DMS79 (cell line): ENCODE measurements at places on chromosomes 16 and 17.

GRCh38 chr16:23826528-23827045 lies 9.2 kb upstream of the PRKCB start:
- DNase-seq, result no peak

DNA sequence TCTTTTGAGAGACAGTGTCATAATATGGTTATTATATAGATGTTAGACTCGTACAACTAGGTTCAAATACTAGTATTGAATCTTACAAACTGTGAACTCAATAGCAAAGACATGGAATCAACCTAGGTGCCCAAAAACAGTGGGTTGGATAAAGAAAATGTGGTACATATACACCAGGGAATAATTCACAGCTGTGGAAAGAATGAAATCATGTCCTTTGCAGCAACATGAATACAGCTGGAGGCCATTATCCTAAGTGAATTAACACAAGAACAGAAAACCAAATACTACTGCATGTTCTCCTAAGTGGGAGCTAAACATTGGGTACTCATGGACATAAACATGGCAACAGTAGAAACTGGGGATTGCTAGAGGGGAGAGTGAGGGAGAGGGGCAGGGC lies 8.1 kb downstream of the PHKB start:
- DNase-seq, result no peak

GRCh38 chr17:16433514-16433913 lies 18.1 kb downstream of the TRPV2 start:
- no peak for DNase-seq

DNA sequence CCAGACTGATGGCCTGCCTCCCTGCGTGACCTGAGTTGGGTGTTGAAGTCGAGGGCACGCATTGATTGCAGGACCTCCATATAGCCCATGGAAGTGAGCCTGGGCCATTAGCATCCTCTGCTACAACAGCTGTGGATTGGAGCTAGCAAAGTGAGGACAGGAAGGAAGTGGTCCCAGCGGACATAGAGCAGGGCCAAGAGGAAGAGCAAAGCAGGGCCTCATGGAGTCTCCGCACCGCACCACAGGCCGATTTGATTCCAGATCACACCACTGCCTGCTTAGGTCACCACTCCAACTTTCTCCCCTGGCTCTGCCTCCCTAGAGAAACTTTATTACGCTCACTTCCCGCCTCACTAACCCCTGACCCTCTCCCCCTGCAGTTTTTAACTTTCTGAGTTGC lies 10.7 kb upstream of the UBTF start:
- no peak for DNase-seq

- DNase-seq, result no peak
Measured at GRCh38 chr16:79089735-79090284, 510.7 kb downstream of the MAF start.

DNA sequence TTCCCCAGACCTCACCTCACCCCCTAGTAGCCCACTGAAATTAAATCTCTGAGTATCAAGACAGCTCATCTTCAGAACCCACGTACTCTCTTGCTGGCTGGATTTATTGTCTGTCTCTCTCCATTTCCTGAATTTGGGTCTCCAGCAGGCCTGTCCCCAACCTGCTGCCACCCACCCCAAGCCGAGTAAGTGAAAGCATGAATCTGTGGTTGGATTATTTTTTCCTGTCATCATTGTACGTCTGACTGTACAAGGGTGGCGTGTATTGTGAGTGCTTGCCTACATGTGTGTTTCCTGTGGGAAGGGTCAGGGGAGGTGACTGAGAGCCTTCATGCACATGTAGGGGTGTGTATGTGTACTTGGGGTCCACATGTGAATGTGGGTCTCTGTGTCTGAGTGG lies 5.4 kb downstream of the TNP2 start:
- DNase-seq, result no peak

DNA sequence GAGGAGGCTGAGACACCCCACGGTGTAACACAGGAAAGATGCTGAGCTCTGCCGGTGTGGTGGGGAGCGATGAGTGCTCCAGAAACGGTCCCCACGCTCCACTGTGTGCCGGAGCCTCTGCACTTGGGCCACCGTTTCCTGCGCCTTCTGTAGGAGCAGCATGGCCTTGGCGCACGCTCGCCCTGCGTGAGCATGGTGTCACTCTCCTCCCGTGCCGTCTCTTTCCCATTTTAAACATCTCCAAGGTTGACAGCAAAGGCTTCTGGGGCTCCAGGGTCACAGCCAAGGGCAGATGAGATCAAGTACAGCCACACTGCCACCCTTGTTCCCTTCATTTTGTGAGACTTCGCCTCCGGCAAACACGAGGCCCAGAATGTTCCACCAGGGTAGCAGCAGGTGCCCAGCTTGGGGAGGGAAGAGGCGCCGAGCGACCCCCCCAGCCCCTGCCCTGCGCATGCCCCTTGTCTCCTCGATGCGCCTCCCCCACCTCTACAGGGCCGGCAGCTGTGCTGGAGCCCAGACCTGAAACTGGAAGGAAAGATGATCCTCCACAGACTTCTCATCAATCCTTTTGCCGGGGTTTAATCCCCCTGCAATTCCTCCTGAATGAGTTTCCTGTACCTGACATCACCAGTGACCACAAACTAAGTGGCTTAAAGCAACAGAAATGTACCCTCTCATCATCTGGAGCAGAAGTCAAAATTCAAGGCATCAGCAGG lies 19.9 kb upstream of the OSGIN1 start:
- DNase-seq, result no peak

DNA sequence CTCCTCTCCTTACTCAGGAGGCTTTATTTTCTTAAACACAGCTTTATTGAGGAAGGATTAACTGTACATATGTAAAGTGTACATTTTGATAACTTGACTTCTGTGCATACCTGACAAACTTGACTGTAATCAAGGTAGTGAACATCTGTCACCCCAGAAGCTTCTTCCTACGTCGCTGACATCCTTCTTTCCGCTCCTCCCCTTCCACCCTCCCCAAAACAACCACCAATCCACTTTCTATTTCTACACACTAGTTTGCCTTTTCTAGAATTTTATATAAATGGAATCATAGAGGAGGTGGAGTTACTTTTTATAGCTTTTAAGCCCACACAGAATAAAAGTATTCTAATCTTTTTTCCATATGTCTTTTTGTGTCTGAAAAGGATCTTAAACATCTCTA lies 225.2 kb upstream of the RBFOX1 start:
- no peak for DNase-seq

DNA sequence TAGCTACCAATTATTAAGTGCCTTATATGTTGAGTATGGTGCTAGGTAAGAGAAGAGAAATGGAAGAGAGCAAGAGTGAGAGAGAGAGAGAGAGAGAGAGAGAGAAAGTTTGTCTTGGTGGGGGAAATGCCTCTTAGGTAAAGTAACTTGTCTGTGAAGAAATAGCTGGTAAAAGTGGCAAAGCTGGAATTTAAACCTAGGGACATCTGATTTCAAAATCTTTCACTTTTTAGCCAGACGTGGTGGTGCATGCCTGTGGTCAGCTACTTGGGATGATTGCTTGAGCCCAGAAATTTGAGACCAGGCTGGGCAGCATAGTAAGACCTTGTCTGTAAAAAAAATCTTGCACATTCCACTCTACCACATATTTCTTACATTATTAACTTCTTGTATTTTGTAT lies 23.0 kb upstream of the CDR2 start:
- no peak for DNase-seq

DNA sequence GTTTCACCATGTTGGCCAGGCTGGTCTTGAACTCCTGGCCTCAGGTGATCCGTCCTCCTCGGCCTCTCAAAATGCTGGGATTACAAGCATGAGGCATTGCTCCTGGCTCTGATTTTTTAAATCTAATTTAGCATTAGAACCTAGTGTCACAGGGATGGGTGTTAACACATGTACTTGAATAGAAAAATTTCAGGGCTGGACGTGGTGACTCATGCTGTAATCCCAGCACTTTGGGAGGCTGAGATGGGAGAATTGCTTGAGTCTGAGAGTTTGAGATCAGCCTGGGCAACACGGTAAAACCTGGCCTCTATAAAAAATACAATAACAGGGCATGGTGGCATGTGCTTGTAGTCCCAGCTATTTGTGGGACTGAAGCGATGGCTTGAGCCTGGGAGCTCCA lies 6.0 kb upstream of the RNF135 start:
- DNase-seq, result no peak
